ENCODE measurements at places on chromosomes 3 and 15. TPM values are rescaled to one million over a fixed set of nuclear protein-coding genes. Genes with fewer than 3 reads are reported as not detected.

SERINC4 gene
- not detected for total RNA-seq

SNTN gene
- total RNA-seq, result not detected

ANKDD1A gene
- total RNA-seq, result 9.4 TPM

- DNase-seq, result no peak
Observed at GRCh38 chr15:94972314-94972713, 741.0 kb downstream of the MCTP2 start.

- no peak for DNase-seq
Observed at GRCh38 chr3:100205171-100205570, 55.6 kb upstream of the TBC1D23 start.

- no peak for DNase-seq
Observed at GRCh38 chr3:8764528-8764927, 4.9 kb downstream of the OXTR start.

Measured in sigmoid colon (tissue), 7 donors.